Chondrocyte (in vitro differentiated cells): ENCODE measurements at places on chromosomes 6 and 20. TPM values are rescaled to one million over a fixed set of nuclear protein-coding genes. Genes with fewer than 3 reads are reported as not detected.

DNA sequence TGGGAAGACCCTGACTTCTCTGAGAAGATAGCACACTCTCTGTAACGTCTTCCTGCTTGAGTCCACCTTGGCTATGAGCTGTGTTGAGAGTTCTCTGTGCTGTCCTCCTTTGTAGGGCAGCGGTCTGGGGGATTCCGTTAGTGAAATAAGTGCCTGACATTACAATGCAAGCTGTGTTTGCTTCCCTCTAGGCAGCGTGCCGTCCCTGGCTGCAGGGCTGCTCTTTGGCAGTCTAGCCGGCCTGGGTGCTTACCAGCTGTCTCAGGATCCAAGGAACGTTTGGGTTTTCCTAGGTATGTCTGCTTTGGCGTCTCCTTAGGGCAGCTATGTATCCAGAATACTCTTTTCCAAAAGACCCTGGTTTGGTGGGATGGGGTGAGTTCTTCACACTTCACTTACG lies 2.8 kb downstream of the TMEM14C start:
- peak; percentile 41 for DNase-seq

The C6orf15 gene
- total RNA-seq = 0.37 TPM in 1 of 3 replicates, not detected in the others

DNA sequence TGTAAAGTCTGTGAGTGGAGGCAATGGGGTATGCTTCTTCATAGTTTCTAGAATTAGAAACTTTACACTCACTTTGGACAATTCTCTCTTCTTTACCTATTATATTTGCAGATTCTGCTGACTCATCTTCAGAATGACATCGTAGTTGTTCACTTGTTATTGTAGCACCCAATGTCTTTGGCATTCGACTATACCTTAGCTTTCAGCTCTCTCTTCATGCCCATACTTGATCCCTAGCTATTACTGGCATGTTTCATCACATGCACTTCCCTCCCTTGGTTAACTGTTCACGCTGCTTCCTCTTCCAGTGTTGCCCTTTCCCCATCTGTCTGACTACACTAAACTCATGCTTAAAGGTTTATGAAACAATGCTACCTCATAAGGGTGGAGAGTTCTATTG lies 298.1 kb upstream of the TCF21 start:
- DNase-seq = no peak

The CST1 gene
- not detected in 3 replicates for total RNA-seq

DNA sequence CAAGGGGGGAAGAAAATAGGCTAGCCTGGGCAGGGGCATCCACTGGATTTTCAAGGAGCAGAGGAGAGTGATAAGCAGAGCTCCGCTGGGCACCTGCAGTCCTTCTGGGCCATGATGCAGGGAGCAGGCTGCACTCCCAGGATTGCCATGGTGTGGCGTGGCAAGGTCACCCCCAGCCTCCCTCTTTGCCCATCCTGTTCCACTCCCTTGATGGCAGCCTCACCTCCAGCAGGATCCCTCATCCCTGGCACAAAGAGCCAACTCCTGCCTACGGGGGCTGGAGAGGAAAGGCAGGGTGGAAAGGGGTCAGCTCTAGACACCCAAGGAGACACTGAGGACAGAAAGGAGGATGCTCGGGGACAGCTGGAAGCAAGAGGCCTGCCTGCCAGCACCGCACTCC lies 22.4 kb upstream of the MYMX start:
- DNase-seq = no peak

The TRIM10 gene
- total RNA-seq = not detected in 3 replicates

The IRF4 gene
- 0.05 TPM in 1 of 3 replicates, not detected in the others for total RNA-seq

GRCh38 chr6:25058441-25058840 lies 122.7 kb upstream of the RIPOR2 start:
- no peak for DNase-seq

DNA sequence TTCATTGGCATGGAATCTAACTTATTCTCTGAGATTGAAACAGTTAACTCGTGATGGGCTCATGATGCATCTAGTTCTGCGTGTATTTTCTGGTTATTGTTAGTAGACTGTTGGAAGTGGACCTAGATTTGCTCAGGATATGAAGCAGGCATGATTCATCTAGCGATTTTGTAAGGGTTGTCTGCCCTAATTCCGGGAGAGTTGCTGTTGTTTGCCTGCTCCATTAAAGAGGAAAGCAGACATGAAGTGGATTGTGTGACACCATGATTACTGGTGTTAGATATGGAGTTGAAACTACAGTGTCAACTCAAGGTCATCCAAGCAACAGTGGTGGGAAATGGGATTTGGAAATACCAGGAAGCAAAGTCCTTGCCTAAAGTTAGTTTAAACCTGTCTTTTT lies 41.0 kb downstream of the SOX4 start:
- DNase-seq = no peak

The FOXC1 gene
- total RNA-seq = 84.2 to 125 TPM (median 84.4 TPM) in 3 replicates

The TULP4 gene
- total RNA-seq = 95.4 to 102 TPM (median 97.7 TPM) in 3 replicates

The TRIM38 gene
- total RNA-seq = 7.1 to 7.4 TPM (median 7.2 TPM) in 3 replicates

The CAP2 gene
- total RNA-seq = 76.6 to 90.4 TPM (median 86.1 TPM) in 3 replicates

The STX11 gene
- 1.6 to 3.1 TPM (median 2.9 TPM) in 3 replicates for total RNA-seq

DNA sequence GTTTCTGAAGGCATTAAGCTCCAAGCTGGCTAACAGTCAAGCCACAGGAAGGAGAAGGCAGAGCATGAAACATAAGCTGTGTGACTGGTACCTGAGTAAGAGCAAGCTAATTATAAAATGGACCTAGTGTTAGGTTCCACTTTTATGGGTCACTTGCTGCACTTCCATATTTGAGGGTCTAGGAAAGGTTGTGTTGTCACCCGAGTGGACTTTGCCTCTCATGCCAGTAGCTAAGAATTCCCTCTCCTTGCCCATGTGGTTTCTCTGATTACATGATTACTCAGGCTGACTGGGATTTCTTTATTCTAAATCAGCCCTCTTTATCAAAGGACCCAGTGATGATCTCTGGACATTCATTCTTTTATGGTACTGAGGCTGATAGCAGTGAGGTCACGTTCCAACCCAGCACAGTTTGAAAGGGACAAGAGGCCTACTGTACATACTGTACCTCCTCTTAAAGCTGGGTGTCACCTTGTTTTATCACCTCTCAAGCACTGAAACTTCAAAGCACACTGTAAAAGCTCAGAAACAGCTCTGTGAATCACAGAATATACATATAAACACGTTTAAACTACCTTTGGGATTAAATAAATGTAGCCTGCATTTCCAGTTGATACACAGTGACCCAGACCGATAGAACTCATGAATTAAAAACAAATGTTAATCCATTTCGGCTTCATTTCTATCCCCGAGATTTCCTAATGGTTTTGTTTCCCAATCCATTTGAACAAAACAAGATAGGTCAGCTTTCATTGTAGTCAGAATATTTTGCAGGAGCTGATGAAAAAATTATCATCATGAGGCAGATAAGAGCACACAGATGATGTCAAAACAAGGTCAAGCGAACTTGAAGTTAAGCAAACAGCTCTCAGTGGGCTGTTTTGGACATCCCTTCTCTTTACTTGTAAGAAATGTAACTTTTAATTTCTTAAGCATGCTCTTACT lies 96.5 kb downstream of the ALDH8A1 start:
- no peak for DNase-seq

DNA sequence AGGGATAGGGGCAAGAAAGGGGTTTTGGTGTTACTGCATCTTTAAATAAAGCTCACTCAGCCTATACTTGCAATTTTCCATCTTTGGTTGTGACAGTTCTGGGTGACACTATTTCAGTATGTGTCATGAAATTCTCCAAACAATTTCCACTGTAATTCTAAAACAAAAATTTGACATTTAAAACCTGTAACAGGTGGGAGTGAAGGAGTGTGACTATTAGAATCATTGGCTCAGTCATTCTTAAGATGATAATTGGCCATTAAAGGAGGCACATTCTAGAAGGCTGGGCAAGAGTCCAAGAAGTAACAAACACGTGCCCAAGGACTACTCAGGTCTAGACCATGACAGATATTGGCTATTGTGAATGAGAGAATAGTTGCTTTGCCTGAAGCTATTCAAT lies 153.3 kb upstream of the ARG1 start:
- no peak for DNase-seq

GRCh38 chr6:79984261-79984660 lies 20.2 kb upstream of the TTK start:
- DNase-seq = no peak

DNA sequence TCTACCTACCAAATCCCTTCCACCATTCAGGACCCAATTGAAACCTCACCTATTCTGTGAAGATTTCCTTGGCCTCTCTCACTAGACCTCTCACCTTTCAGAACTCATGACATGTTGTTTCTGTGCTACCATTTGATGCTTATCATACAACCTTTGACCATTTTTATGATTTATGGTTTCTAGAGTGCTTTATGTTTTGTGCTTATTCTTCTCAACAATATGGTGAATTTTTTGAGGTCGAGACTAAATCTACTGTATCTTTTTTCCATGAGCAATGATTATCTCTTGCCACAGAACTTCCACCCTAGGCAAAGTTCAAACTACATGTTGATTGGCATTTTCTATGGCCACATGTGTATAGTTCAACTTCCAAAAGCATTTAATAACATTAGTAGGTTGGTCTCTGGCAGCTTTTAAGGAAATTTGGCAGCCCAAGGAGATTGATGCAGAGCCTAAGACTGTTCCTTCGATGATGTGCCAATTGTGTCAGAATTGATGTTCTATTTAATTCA lies 84.9 kb downstream of the OLIG3 start:
- no peak for DNase-seq

DNA sequence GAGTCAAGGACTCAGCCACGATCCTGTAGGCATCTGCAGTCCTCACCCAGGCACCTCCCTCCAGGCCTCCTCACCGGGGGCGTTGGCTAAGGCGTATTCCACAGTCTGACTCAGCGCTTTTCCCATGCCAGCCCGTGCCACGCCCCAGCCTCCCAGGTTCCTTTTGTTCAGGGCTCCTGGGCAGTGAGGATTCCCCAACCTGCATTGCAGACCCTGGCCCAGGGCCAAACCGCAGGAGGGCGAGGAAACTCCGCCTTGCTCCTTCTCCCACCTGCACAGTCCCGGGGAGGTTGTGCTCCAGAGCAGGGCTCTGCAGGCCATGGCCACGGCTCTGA lies 202.8 kb upstream of the CST7 start:
- DNase-seq = no peak

DNA sequence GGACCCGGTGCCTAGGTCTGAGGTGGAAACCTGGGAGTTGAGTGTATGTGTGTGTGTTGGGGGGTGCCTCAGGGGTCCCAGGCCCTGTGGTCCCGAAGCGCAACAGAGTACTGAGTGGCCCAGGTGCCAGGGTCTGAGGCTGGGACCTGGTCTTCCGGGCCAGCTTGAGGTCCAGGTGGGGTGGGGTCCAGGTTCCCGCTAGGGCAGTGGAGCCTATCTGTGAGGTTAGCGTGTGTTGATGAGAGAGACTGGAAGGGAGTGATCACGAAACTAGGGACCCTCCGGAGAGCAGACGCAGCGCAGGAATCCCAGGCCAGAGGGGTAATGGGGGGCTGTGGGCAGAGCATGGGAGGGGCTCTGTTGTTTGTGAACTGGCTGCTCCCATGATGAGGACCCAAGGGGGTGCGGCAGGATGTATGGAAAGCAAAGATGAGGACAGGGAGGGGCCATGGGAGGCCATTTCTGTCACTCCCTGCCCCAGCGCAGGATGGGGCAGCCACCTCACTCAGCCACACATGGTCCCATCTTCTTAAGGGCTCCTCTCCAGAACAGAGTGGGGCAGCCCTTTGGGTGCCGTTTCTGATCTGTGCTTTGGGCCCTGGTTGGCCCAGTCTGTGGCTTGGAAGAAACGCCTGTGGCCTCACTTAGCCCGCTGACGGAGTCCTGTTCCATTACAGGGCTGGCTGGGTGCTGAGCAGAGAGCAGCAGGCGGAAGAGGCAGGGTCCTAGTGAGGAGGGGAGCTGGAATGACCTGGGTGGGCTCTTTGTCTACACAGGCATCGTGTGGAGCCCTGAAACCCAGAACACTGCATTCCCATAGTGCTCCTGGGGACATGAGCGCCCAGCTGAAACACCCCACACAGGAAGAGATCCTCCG lies 872 bp downstream of the HSPA12B start:
- DNase-seq = peak; percentile 54

The RNF39 gene
- total RNA-seq = not detected in 3 replicates

- DNase-seq = no peak
Observed at GRCh38 chr20:44204156-44204831, 6.3 kb downstream of the OSER1 start.

- DNase-seq = no peak
Observed at GRCh38 chr6:37785002-37785662, 34.4 kb upstream of the ZFAND3 start.

- no peak for DNase-seq
Observed at GRCh38 chr6:109075934-109076333, 18.7 kb downstream of the SESN1 start.

The BPHL gene
- total RNA-seq = 22.1 to 26.2 TPM (median 22.3 TPM) in 3 replicates

DNA sequence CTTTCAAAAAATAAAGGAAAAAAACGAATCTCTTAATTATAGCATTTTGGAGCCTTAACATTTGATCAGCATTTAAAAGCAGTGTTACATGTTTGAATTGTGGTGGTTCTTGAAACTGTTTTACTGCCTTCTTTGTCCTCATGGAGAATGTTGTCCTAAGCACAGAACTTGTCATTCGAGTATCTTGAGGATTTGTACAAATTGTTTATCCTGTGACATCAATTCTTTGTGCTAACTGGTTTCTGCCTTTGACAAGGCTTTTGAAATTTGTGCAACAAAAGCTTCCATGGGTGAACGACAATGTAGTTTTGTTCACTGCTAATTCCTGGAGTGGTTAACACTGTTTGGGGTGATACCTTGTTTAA lies 130.8 kb downstream of the SCAF8 start:
- no peak for DNase-seq

The AGER gene
- 2.6 to 4.9 TPM (median 3.6 TPM) in 3 replicates for total RNA-seq

The KIF13A gene
- 39.5 to 51.9 TPM (median 49.7 TPM) in 3 replicates for total RNA-seq

DNA sequence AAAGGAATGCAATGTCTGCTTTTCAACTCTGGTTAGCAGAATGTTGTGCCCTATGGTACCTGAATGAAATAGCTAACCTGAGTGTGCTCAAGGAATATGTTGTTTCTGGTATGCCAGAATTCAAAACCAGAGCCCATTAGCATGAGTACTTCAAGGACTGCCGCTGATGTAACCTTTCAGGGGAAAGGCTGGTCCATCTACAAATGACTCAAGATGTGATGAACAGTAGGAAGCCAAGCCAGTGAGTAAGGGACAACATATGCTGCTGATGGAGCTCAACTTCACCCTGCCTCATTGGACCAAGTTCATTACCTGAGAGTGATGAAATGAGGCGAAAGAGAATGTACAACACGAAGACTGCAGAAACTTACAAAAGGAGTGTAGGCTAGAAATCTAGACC lies 95.7 kb upstream of the BMP2 start:
- DNase-seq = no peak

The SRSF12 gene
- total RNA-seq = 2.9 to 5.9 TPM (median 4.8 TPM) in 3 replicates
